Stimulated activated CD4-positive, alpha-beta T cell treated with anti-CD3 and anti-CD28 coated beads, TNF-alpha, amount 100 ng/mL, for 48 hours (primary cell): ENCODE measurements at places on chromosomes 1 and 21.

DNA sequence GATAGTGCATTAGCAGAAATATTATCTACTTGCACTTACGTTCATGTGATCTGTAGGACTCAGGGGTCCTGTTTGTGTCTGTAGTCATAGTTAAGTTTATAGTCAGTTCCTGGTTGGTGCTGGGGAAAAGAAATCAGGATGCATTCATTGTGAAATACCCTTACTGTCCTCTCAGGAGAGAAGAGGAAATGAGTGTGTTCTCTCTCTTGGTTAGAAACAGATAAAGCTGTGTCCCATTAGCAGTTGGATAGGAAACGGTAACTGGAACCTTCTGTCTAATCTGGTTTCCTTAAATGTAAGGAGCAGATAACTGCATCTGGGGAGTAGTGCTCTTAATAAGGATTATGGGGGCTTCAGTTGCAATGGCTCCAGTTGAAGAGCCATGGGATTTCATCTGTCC, 8.9 kb downstream of the SDCCAG8 start:
- DNase-seq, result no peak

GRCh38 chr1:180343921-180344769, 114.1 kb downstream of the LHX4 start:
- DNase-seq, result no peak

DNA sequence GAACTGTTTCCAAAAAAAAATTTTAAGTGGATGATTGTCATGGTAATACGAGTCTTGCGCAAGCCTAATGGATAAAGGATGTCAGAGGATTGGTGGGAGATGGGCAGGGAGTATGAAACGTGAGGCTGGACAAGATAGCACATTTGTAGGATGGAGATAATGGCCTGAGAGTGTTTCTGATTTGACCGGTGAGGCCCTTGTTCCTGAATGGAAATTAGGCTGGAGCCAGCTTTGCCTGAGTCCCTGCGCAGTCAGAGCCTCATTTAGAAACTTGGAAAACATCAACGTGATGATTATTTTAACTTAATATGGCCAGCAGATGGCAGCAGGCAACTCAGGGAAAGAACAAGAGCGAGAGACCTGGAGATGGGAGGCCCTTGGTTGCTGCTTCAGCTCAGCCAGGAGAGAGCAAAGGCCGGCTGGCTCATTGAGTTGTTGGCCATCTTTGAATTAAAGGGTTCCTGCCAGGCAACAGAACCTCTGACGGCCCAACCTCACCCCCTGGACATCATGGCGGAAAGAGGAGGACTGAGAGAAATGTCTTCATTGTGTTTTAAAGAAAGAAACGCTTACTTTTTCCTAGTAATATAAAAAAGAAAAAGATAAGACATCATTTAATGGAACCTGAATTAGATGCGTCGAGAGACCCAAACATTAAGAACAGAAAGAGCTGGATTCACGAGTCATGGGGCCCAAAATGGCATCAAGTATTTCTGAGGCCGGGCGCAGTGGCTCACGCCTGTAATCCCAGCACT, 80.3 kb downstream of the SELENOF start:
- DNase-seq, result peak; percentile 48

GRCh38 chr1:52294580-52294979, 71.4 kb downstream of the CC2D1B start:
- DNase-seq, result no peak

DNA sequence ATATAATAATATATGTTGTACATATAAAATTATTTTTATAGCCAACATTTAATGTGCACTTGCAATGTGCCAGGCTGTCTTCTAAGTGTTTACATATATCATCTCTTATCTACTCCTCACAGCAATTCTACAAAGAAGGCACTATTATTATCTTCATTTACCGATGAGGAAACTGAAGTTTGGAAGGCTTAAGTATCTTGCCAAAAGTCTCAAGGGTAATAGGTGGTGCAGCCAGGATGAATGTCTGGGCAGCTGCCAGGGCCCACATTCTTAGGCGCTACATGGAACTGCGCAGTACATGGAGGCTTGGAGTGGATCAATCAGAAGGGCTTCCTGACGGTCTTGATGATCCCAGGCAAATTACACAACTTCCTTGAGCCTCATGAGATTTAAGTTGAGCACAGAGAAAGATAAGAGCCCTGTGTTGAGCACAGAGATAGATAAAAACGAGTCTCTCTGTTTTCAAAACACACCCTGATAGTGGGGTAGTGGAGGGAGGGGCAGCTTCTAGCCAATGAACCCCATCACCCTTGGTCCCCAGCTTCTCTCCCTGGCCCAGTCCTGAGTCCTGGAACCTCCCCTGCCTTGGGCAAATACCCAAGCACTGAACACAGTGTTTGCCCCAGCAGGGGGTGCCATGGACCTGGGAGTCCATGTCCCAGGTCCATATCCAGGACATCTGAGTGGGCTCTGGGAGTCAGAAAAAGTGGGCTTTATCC, 9.2 kb downstream of the POU3F1 start:
- DNase-seq, result no peak

DNA sequence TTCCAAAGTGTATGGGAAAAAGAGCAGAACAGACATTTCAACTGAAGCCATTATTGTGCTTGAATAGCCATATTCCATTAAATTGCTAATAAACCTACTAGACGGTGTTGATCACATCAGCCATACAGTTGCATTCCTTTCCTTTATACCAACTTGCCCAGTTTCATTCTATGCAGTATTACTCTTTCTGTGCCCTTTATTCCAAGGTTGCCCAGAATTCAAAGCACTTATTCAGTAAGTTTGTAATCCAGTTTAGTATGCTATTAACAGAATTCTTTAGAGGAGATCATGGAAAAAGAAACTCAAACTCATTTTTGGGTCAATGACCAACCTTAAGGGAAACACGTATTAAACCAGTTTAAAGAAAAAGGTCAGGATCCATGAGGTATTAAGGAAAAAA, 89.5 kb downstream of the DDAH1 start:
- DNase-seq, result no peak

DNA sequence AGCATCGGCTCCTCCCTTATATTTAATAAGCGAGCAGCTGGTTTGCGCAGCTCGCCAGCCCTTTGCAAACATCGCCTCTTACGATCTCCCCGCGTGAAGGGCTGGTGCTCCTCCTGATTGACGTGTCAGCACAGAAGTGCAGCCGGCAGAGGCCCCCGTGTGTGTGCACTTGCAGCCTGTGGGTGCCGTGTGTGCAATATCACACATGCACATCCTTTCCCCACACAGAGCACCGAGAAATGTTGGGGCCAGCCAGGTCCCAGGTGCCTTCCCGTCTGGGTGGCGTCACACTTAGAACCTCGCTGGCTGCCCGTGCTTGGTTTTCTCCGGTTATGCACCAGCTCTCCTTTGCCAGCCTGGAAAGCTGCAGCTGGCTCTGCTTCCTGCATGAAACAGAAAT, 126.6 kb upstream of the AJAP1 start:
- DNase-seq, result no peak

- DNase-seq, result no peak
These were observed 3.8 kb downstream of the C1orf35 start for GRCh38 chr1:228099331-228099732.
